ENCODE measurements at places on chromosomes 5 and 9.
A peak's percentile ranks its signal among the peaks of the same experiment; 100 is the strongest.

GRCh38 chr5:39869396-39869795 is 444.6 kb upstream of the DAB2 start:
- DNase-seq, result no peak

- DNase-seq, result no peak
Measured at GRCh38 chr9:77543131-77543822, 104.8 kb downstream of the GNA14 start.

GRCh38 chr9:708551-709432 is 132.7 kb upstream of the DMRT1 start:
- peak; percentile 66 for DNase-seq

- DNase-seq, result no peak
Measured at GRCh38 chr9:120257483-120257882, 322.5 kb downstream of the CDK5RAP2 start.
